GM23248 (cell line): ENCODE measurements at places on chromosomes 2 and 18.

DNA sequence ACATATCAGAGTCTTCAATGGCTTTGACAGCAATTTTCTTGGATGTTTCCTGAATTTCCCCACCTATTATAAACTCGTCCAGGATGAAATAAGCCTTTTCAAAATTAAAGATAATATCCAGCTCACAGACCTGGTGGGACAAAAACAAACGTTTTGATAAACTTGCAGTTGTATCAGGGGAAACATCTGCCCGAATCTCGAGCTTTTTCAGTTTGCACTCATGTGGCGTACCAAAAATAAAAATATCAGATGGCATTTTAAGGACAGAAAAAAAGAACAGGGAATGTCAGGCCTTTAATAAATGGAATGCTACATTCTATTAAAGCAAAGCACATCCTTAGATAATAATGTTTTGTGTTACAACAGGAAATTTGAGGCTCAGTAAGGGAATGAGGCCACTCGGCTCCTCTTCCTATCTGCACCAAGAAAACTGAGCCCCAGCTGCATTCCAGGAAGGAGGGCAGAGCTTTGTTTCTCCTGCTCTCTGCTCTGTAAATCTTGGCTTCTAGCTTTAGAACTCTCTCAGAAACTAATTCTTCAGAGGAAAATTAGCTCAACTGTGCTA is 72.1 kb downstream of the AP1S3 start:
- no peak overlapping the region for H3K4me3 ChIP-seq
- no peaks in the 10 kb centered on the region for H3K27me3 ChIP-seq
- no peaks in the 10 kb centered on the region for H3K36me3 ChIP-seq
- DNase-seq: no peak

GRCh38 chr2:213806125-213806726 is 522.0 kb downstream of the SPAG16 start:
- no peaks in the 10 kb centered on the region for H3K4me1 ChIP-seq
- DNase-seq: peak; percentile 60
- H3K27me3 ChIP-seq: no peaks in the 10 kb centered on the region
- no peak overlapping the region for H3K27ac ChIP-seq
- no peaks in the 10 kb centered on the region for H3K36me3 ChIP-seq

DNA sequence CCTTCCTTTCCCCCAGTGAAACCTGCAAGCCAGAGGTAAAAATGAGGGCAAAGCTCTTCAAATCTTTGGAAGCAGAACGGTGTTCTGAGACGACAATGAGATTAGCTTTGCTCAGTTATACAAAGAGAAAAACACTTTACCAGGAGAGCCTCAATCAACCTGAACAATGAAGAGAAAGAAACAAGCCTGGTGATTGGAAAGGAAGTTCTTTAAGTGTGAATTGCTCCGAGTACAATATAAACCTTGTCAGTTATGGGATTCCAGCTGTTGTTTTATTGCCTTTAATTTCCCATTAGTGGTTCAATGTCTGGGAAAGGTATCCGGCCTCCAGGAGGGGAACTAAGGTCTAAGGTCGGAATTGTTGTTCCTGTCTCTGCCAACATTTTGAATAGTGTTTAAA is 901.6 kb downstream of the EPHA4 start:
- H3K27me3 ChIP-seq: no peaks in the 10 kb centered on the region
- no peak overlapping the region for H3K4me3 ChIP-seq
- H3K4me1 ChIP-seq: no peaks in the 10 kb centered on the region
- no peaks in the 10 kb centered on the region for H3K36me3 ChIP-seq

DNA sequence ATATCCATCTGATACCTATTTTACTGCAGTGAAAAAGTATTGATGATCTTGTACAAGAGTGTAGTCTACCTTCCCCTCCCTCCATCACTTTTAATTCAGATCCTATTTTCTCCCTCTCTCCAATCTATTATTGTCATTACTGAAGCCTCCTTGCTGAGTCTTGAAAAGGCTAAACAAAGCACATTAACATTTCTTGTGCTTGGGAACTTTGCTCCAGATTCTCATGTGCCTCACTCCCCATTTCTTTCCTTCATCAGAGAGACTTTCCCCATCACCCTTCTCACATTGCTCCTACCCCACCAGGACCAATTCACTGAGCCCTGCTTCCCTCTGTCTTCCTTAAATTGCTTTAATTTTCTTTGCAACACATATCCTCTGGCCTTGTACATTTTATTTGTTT is 736.2 kb upstream of the GCFC2 start:
- no peak overlapping the region for H3K4me3 ChIP-seq
- H3K36me3 ChIP-seq: no peaks in the 10 kb centered on the region
- H3K27me3 ChIP-seq: no peaks in the 10 kb centered on the region
- no peak overlapping the region for H3K27ac ChIP-seq
- no peak for DNase-seq
